ENCODE measurements at places on chromosomes 4 and X. TPM values are rescaled to one million over a fixed set of nuclear protein-coding genes. Genes with fewer than 3 reads are reported as not detected.

BEX4 gene
- 15.5 TPM for total RNA-seq

ZCCHC4 gene
- total RNA-seq = 4.6 TPM

CAPN6 gene
- total RNA-seq = not detected

GK2 gene
- not detected for total RNA-seq

Measured in dermis microvascular lymphatic vessel endothelial cell (primary cell).